ENCODE measurements at places on chromosomes 3 and 15.

DNA sequence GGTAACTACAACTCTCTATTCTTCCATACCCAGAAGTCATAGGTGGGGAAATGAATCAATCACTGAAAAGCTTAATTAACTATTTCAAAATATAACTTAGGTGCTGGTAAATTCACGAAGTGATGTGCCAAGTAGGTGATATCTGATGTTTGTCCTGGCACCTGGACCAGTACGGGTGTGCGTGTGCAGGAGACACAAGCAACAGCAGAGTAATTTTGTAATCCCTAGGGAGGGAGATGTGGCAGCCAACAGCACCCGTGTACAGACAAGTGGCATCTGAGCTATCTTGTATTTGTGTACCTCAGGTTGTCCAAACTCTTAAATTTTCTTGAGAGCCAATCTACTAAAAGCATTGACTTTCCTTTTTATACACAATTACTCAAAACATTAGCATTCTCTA lies 22.8 kb downstream of the USF3 start:
- DNase-seq, result no peak

- peak; percentile 44 for DNase-seq
These were observed 229.0 kb downstream of the ITPR1 start for GRCh38 chr3:4722103-4722502.

DNA sequence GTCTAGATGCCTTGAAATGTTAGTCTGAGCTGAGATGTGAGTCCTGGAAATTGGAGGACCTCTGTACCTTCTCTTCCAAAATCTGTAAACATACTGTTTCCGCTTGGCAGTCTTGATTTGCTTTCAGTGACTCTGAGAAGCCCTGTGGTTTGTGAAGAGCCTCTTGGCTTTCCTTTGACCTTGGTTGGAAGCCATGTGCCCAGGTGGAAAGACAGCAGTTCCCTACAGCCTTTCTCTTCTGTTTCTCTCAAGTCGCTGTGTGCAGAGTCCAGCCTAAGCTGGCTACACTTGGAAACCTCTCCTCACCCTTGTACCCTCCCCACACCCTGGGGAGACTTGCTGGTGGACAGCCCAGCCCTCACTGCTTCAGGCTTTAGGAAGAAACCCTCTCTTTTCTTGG lies 129.8 kb upstream of the CTDSPL start:
- no peak for DNase-seq

DNA sequence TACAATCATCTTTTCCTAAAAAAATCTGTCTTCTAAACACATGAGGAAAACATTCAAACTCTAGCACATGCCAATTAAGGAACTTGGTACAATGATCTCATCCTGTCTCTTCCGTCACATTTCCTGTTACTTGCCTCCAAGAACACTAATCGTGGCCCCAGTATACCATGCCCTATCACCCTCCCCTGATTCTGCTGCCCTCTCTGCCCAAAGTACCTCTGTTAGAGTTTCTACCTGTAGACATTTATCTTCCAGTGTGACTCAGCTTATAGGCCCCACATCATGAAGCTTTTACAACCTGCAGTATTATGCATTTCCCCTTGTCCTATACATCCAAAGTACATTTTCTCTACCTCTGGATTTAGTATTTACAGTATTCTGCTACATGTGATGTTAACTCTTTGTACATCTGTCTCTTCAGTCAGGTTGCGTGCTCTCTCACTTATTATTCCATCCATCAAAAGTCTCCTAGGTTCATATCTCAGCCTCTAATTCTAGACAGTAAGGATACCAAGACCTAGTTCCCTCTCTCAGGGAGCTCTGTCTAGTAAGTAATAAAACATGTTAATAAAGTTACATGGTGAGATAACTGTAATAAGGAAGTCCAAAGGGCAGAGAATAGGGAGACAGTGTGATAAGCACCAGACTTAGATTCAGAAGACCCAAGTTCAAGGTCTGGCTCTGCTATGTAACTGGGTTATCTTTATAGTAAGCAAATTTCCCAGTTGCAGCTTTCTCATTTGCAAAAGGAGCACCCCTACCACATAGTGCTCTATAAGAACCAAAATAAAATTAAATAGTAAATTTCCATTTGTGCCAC lies 8.9 kb upstream of the SEMA6D start:
- no peak for DNase-seq

GRCh38 chr3:187798126-187798525 lies 52.9 kb upstream of the BCL6 start:
- DNase-seq, result no peak

DNA sequence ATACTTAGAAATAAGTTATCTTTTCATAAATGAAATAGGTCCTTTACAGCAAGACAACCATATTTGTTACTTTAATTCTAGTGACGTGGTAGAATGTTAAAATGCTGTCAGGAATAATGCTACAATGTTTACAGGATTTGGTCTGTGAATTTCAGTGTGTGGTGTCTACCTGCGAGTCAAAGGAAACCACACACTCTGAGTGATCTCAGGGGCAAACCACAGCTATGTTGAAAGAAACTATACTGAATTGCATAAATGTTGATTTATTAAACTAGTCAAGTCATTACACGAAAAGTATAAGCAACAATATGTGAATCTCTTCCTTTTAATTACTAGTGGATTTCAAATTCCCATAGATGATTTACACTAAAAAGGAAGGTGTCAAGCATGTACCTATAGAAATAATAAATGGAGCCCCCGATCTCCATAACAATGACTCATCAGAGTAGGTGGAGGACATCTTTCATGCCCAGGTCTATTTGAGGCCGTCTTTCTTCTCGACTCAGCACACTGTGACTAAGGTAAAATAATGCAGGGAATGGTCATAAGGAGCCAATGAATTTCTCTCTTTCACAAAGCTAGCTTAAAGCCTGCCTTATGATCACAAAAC lies 463.0 kb downstream of the ERC2 start:
- no peak for DNase-seq

DNA sequence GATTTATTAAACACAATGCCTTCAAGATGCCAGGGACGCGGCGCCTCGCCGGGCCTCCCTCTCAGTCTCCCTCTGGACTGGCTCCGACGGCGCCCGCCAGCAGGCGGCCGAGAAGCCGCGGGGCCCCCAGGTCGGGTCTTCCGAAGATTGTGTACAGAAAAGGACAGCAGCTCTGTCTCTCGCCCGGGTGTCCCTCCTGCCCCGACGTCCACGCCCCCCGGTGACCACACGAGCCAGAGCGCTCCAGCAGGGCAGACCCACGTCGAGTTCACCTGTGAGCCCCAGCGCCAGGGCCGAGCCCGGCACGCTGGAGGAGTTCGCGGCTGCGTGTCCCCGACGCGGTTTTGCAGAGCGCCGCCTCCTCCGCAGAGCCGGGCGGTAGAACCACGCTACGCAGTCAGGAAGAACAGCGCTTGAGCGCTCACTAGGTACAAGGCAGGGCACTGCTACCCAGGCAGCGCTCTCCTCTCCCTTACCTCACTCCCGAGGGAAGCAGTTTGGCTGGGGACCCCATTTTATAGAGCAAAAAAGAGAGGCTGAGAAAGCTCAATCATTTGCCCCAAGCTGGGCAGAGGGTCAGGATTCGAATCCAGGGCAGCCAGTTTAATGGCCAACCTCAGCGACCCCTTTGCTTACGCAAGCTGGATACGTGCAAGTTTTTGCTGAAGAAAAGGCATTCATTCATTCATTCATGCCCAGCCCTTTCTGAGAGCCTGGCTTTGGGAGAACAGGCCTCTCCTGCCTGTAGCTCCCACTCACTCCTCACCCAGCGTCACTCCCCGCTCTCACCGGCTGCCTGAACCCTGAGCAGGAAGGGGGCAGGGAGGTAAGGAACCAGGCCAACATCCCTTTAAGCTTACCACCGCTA lies 3.0 kb upstream of the TLE3 start:
- DNase-seq, result no peak

DNA sequence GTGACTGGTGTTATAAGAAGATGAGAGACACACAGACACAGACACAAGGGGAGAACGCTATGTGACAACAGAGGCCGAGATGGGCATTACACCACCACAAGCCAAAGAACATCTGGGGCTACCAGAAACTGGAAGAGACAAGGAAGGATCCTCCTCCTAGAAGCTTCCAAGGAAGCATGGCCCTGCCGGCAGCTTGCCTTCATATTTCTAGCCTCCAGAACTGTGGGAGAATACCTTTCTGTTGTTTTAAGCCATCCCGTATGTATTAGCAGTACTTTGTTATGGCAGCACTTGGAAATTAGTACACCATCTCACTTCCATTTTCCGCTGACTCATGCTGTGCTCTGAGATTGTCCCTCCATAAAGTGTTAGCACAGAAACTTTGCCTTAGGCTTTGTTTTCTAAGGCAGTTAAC lies 38.7 kb upstream of the CA12 start:
- no peak for DNase-seq

DNA sequence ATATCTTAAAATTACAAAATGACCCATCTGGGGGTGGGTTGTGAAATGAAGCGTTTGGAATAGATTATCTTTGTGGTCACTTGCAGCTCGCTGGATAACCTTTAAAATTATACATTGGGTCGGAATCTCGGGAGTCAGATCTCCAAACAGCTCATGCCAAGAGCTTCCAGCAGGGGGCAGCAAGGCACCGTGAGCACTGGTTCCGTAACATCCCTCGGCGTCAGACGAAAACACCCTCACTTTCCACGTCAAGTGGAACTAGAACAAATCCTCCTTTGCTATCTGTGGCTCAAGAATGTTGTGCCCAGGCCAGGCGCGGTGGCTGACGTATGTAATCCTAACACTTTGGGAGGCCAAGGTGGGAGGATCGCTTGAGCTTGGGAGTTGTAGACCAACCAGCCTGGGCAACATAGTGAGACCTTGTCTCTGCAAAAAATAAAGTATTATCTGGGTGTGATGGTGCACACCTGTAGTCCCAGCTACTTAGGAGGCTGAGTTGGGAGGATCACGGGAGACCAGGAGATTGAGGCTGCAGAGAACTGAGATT lies 31.1 kb downstream of the UMPS start:
- peak; percentile 67 for DNase-seq

GRCh38 chr15:25742041-25742730 lies 120.9 kb downstream of the ATP10A start:
- DNase-seq, result no peak

GRCh38 chr15:81643771-81644170 lies 269.8 kb upstream of the TMC3 start:
- DNase-seq, result no peak

DNA sequence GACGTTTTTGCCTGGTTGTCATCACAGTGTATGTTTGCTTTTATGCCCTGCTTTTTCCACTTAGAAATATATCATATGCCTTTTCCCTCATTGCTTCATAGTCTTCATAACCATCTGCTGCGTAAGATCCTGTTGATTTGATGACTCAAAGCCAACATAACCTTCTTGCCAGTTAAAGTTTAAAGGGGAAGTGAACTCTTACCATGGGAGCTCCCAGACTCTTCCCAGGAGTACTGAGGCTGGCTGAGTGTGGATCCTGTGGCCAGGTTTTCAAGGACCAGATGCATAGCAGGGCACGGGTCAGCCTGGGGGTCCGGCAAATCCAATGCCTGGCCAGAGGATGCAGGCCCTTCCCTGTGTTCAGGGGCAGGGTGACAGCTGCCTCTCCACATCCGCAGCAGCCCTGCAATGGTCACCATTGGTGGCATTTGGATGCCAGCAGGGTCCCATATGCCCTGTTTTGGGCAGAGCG lies 42.0 kb upstream of the SACM1L start:
- DNase-seq, result no peak

DNA sequence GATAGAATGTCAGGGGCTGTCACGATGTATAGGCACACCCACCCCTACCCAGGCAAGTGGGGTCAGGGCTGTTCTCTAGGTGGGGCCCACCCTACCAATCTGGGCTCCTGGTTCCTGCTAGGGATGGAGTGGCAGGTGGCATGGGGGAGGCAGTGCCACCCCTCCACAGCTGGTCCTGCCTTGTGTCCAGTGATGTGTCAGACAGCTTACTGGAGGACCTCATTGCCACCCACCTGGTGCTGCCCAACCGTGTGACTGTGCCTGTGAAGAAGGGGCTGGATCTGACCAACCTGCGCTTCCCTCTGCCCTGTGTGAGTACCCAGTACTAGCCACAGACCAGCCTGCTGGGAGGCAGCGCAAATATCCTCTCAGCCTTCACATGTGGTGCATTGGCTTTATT lies 27.5 kb downstream of the ESYT3 start:
- DNase-seq, result no peak

DNA sequence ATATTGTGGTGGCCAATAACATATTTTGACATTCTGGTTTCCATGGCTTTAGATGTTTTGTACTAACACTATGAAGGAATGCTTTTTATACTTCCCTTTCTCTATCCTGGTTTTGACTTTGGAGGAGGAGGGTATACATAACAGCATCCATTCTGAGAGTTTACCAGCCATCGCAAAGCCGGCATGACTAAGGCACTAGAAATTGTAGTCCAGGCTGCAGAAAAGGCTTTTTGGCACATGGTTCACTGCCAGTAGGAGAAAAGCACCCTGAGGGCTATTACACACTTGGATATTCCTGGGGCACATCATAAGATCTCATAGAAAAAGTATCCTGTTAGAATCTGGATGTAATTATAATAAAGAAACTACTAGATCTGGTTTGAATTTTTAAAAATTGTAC lies 101.8 kb downstream of the STT3B start:
- DNase-seq, result no peak

DNA sequence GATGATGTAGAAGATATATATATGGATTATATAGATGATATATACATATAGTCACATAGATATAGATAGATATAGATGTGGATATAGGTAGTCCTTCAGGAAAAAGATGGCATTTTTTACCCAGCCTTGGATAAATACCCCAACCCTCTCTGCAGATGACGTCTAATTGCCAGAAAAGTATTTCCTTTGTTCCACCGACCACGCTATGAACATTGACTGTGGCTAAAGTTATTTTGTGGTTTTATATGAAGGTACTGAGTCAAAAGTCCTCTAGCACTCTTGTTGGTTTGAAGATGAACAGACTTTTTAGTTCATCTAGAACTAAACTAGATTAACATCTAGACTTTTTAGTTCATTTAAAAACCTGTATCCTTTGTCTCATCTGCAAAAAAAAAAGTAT lies 207.7 kb downstream of the PLOD2 start:
- DNase-seq, result no peak

- DNase-seq, result no peak
These were observed 199.4 kb downstream of the OCA2 start for GRCh38 chr15:27899583-27900285.

GRCh38 chr3:52314489-52314888 lies 1.6 kb upstream of the DNAH1 start:
- DNase-seq, result no peak

DNA sequence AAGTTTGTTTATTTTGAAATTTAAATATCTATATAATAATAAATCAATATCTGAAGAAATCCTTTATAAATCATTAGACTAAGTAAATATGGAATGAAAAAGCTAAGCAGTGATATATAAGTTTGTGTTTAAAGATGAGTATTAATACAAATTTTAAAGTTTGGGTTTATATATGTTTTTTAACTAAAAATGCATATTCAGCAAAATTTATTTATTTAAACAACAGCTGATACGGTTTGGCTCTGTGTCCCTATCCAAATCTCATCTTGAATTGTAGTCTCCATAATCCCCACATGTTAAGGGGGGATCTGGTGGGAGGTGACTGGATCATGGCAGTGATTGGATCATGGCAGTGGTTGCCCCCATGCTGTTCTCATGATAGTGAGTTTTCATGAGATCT lies 580.7 kb upstream of the EPHA6 start:
- DNase-seq, result no peak

Measured in H54 (cell line).